ENCODE measurements at places on chromosomes 7 and 10.

- DNase-seq, result no peak
Measured at GRCh38 chr10:47082055-47082784, 171.0 kb downstream of the PTPN20 start.

DNA sequence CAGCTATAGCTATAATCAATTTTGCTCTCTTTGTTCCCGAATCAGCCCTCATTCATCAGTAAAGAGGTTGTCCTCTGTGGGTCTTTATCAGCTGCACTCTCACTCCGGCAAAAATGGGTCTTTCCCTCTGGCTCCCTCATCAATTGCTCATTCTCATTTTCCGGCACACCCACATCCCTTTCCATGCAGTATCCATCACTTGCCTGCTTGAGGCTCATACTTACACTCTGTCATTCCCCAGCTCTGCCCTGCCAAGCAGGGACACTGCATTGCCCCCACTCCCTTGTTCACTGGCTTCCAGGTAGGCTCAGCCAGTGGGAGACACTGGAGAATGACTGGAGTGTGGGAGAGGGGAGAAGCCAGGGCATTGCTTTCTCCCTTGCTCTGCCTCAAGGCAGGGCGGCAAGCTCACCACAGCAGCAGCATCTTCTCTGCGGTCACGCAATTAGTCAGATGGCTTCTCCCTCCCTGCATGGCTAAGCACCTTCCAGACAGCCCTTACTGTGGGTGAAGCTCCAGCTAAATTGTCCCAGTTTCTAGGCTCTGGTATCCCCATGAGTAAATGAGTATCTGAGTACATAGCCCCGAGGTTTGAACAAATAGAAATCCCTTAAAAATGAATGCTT, 470.7 kb upstream of the LRRN3 start:
- DNase-seq, result no peak

DNA sequence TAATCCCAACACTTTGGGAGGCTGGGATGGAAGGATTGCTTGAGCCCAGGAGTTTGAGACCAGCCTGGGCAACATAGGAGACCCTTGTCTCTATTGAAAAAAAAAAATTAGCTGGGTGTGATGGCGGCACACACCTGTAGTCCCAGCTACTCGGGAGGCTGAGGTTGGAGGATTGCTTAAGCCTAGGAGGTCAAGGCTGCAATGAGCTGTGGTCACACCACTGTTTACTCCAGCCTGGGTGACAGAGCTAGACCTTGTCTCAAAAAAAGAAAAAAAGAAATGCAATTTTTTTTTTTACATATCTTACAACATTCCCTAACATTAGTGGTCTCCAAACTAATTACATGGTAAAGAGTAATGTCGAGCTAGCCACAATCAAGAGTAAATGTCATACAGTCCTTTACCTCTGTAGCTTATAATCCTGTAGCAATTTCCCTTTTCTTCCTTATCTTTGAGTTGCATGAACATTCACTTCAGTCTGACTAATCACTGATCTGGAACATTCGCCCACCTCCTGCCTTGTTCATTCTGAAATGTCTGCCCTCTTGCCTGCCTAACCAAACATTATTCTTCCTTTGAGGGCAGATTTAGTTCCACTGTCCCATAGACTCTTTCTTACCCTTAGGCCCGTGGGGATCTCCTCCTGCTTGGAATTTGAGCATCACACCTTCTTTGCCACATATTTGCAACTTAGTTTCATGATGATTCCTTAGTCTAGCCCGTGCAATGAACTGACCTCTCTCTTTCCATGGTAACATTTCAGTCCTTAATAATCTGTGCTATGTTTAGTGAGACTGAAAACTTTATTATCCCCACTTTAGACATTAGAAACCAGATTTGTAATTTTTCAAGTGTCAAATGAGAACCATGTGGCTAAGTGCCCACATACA, 4.8 kb upstream of the VCL start:
- DNase-seq, result no peak

DNA sequence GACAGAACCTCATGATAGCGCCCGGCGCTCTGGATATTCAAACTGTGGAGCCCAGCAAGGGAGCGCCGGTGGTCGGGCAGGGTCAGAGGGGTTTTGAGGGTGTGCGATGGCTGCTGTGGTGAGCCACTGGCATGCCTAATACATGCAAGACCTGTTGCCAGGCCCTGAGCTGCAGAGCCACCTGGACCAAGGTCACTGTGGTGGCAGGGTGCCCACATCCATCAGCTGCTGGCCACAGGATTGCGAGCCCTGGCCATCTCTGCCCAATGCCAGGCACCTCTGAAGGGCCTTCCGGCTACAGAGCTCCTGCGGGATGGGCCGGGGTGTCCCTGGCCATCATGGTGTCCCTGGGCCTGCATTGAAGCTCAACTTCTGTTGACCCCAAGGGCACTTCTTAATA, 123.0 kb upstream of the TNRC18 start:
- no peak for DNase-seq

DNA sequence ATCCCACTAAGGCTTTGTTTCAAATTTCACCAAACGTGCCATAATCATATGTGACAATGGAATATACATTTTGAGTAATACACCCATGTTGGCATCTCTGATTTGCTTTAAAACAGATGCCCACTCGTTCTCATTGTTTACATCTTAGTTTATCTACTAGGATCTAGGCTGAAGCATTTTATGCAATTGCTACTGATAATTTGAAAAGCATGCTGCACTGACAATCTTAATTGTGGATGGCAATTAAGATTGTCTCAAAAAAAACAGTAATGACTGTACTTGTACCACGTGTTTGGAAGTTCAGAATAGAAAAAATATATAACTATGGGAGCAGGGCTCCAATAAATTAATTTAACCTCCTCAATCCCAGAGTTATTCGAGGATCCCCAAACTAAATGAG, 136.8 kb downstream of the CRPPA start:
- no peak for DNase-seq

DNA sequence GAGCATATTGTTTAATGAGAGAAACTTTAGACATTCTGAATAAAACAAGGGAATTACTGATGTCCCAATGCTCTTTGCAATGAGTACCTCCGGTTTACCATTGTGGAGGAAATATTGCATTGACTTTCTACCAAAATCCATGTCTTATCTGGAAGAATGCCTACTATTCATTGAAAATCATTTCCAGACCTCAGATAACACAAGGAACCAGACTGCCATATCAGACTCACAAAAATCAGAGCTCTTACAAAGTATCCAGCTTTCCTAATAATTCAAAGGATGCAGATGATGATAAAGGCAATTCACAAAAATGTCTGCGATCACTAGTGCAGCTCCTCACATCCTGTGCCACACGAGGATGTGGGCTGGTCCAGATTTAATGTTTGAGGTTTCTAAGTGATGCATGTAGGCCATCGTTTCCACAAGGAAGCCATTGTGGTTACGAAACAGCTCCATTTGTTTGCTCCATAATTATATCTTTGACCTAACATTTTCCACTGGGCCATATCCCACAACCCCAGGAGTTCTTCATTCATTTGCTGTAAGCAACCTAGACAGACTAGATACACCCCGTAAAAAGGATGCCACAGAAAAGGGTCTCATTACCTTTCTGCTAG, 831.1 kb upstream of the C7orf33 start:
- DNase-seq, result no peak

DNA sequence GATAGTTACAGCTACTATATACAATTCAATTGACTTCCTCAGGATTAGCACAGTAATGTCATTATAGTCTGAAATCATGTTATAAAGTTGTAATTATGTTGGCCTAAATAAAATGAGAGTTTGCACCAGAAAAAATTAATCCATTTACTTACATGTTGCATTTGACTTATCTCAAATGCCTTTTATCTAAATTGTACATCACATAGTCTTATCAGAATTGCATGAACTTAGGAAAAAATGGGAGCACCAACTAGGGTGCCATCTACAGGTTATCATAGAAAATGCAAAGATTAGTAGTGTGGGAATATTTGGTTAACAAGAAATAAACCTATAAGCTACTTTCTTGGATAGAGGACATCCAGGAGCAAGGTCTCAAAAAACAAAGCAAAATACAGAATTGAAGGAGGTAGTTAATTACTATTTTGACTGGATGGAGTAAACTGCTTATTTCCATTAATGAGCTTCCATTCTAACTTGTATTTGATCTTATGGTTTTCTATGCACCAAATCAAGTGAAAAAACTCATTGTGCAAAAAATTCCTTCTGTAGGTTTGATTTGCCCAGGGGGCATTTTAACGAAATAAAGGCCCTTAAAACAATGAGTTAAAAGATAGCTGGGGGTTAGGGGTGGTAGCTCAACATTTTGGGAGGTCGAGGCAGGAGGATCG, 60.0 kb upstream of the ORC5 start:
- peak; percentile 53 for DNase-seq

Measured in NCI-H2171 treated with DMSO at 0.1 percent for 48 hours (cell line).